DMS53 (cell line): ENCODE measurements at places on chromosomes 6 and 20.

- no peak for DNase-seq
These were observed 29.7 kb downstream of the SLC12A5 start for GRCh38 chr20:46058599-46059281.

GRCh38 chr20:3896302-3896701 lies 7.1 kb downstream of the PANK2 start:
- no peak for DNase-seq

- DNase-seq = no peak
These were observed 63.3 kb upstream of the MAP7 start for GRCh38 chr6:136613477-136613876.

DNA sequence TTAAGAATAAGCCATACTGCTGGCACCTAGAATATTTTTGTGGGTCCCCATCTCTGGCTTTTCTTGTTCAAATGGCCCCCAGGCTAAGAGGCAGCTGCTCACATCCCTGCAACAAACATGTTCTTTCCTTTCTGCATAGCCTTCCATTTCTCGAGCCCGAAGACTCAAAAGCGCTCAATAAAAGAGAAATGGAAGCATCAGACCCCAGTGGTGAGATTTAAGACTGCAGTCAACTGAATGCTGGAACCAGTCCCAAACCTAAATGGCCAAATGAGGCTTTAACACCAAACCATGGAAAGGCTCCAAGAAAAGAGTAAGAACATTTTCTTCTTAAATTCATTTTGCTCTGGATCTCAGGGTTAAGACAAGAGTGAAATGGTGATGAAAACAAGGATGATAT lies 122.1 kb upstream of the TRAF3IP2 start:
- DNase-seq = peak; percentile 18

DNA sequence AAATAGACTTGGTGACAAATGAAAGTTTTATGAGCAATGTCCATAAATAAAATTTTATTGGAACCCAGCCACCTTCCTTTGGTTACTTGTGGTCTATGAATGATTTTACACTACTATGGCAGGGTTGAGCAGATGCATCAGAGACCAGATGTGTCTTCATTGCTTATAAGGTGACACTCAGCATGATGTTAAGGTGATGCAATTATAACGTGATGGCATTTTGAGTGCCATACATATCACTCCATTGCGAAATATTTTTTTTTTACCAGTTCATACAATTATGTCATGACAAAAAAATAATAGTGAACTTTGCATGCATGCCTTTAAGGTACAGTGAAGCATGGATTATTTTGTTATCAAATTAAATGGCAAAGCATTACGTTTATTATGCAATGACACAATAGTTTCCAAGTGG lies 96.0 kb downstream of the ADTRP start:
- DNase-seq = no peak

DNA sequence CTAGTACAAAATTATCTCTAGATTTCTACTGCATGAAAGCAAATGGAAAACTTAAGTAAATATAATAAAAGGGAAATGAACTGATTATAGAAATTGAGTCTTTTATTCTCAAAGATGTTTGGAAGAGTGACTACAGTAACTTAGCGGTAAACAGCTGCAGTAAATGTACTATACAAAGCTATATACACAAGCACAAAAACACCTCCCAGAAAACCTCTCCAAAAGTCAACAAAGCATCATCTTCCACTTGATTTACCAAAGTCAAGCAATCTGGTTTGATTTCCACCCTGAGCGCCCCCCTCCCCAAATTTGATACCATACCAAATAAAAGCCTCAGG lies 142.1 kb upstream of the SHLD1 start:
- DNase-seq = peak; percentile 52

DNA sequence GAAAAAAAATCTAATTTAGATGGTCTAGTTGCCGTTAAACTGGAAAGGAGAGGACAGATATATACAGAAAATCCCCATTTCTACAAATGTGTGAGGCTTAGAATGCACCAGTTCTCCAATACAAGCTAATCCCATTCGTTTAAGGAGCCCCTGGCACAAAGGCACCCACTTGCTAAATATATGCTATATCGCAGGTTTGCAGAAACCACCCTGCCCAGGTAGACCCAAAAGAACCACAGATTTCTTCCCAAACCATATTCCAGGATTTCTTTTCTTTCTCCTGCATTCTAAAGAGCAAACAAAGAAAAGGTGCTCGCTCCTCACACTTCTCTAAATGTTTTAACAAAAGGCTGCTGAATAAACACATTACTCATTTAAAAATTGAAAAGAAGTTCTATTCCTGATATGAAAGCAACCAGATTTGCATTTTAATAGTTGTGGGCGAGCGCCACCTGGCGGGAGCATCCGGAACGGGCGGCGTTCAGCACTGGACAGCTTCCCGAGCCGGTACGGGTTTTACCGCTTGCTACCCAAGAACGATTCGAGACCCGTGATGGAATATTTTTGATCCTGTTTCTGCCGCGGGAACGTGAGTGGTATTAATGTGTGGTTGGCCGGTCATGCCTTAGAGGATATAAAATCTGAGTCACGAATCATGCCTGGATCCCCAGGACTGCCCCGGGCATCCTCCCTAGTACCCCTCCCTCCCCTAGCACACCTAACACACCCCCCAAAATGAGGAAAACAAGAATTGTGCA lies 2.1 kb downstream of the PTPRT start:
- DNase-seq = peak; percentile 70

DNA sequence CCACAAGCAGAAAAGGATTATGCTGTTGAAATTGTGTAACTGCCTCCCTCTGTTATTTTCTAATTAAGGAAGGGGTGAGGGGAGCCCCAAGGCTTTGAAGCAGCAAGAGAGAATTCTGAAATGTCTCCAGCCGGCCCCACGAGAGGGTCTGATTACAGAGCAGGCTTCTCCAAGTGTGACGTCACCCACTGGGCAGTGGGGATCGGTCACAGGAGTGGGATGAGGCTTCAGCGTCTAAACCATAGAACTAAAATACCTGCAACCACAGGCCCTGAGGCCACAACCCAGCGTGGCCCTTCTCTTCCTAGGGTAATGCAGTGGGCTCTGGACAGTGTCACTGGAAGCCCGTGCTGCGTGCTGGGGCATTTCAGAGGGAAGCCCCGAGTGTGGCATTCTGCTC lies 38.6 kb upstream of the APCDD1L start:
- no peak for DNase-seq

DNA sequence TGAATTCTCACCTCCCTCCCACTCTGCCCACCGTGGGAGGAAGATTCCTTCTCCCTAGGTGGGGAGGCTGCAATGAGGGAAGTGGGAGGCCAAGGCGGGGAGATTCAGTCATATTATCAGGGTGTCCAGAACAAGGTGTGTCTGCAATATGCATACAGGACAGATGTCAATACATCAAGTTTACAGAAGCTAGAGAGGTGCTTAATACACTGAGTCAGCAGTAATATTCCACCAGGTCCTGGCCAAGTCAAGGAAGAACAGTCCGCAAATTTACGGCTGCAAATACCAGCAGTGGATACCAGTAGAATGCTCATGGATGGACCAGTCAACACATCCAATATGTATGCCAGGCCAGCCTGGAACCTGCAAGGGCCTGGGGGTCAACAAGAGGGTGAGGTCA lies 119.0 kb downstream of the MCHR2 start:
- DNase-seq = no peak

GRCh38 chr6:26131618-26132017 lies 44.4 kb downstream of the HFE start:
- no peak for DNase-seq

DNA sequence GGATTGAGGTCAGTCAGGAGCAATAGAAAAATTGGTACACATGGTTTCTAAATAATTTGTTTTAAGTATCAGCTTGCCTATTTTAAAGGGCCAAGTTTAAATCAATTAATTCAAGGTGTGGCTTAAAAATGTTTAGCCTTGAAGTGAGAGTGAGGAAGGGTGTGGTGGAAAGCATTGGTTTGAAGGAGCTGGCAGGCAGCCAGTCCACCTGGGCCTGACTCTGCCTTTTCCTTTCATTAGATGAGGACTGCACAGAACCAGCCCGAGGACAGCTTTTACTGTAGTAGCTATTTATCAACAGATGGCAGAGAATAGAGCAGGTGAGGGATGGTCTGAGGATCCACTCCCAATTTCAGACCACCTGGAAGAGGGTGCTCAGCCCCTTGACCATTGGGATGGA lies 42.4 kb downstream of the DHX35 start:
- DNase-seq = no peak

DNA sequence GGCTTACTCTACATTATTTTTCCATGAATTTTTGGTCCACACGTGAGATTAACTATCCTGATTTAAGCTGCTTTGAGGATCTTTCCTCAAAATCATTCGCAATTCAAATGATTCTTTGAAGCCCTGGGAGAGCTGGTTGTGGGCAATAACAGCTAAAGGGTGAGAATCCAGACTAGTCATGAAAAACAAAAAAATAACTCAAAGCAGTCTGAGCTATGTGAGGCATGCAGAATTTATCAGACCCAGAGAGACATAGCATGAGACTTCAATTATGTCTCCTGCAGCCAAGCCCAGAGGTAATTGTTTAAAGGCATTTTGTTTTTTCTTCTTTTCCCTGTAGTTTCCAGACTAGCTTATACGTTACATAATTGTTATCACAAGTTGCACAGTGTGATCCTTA lies 517.3 kb upstream of the PTCHD4 start:
- no peak for DNase-seq

GRCh38 chr6:38378801-38379200 lies 260.9 kb downstream of the BTBD9 start:
- no peak for DNase-seq

- no peak for DNase-seq
These were observed 21.9 kb downstream of the BTBD9 start for GRCh38 chr6:38617856-38618255.

GRCh38 chr6:14622085-14622484 lies 504.5 kb downstream of the CD83 start:
- DNase-seq = peak; percentile 41

GRCh38 chr20:47269309-47270165 lies 87.0 kb downstream of the ZMYND8 start:
- DNase-seq = no peak

DNA sequence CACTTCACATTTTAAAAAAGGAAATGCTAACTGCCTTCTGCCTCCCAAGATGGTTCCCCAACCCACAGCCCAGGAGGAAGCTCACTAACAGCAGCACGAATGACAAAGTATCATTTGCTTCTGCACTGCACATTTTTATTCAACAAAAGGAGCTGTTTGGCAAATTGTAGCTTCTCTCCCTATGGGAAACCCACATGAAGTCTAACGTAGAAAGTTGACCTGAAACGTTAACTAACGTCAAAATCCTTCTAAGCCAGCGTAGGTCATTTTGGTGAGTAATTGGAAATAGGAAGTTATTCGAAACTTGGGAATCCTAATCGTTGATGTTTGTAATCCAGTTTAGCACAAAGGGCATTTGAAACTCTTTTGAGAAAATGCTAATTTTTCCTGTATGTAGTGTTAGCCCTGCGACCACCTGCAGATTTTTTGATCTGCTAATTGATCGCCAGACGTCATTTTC lies 2.9 kb downstream of the SALL4 start:
- no peak for DNase-seq

DNA sequence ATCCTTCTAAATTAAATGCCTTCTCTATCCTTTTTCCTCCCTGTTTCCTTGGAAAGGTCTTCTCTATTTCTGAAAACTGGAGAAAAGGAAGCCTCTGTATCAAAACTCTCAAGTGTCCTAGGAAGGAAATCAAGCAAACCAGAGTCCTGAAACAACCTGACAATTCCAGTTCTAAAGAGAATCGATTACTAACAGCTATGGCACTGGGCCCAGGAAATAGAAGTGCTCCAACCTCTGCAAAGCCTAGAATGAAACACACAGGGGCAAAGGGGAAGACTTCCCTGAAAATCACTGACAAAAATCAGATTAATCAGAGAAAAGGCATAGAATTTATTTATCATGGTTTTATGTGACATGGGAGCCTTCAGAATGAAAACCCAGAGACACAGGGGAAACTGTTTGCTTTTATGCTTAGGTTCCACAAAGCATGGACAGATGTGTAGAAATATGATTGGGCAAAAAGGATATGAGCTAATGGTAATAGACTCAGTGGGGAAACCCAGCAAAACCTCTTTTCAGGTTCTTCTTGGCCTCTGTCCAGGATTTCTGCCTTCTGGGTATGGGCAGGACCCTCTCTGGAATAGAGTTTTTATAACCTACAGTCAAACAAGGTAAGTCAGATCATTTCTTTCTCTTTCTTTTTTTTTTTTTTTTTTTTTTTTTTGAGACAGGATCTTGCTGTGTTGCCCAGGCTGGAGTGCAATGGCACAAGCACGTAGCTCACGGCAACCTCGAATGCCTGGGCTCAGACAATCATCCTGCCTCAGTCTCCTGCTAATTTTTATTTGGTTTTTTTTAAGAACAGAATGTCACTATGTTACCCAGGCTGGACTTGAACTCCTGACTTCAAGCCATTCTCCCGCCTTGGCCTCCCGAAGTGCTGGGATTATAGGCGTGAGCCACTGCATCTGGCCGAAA lies 91.7 kb downstream of the CD24 start:
- DNase-seq = peak; percentile 24

DNA sequence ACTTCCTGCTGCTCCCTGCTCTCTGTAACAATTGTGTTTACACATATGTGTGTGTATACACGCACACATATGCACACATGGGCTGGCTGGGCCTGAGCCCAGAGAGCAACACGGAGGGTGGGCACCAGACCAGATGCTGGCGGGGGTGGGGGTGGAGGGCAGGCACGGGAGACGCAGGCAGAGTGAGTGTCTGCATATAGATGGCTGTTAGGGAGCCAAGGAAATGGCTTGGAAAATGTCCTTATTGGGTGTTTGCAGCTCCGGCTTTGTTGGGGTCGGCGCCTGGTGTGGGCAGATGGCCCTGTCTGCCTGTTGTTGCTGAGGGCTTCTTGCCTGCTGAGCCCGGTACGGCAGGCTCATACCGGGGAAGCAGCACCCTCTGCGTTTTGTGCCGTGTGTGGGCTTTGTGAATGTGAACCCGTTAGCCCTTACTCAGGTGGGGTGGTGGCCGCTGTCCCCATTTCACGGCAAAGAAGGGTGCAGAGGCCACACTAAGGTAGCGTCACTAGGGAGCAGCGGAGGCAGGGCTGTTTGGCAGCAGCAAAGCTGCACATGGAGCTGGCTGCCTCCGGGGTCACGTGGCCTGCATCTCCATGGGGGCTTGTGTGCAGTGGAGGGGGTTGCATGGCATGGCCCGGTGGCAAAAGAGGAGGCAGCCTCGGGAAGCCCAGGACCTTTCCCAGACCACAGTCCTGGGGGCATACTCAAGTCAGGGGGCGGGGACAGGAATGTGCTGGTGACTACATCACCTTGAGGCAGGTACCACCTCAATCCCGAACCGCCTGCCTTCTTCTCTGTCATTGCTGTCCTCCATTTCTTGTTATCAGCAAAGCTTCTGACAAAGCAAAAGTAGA lies 47.4 kb upstream of the SRF start:
- no peak for DNase-seq

DNA sequence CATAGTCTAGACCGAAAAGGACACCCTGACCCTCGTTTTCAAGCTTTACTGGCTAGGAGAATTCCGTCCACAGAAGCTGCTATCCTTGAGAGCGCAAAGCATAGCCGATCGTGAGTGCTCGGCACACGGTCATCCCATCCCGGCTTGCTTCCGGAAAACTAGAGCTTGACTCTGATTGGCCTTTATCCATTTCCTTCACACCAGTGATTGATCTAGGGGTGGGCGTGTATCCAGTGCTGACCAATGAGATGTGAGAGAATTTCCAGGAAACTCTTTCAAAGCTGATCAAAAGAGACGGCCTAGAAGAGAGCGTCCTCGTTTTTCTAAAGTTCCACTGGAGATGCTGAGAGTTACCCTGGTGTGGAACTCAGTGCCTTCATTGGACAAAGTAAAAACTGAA lies 41.0 kb upstream of the NFATC2 start:
- no peak for DNase-seq

- peak; percentile 55 for DNase-seq
These were observed 2.9 kb downstream of the MAP7 start for GRCh38 chr6:136547336-136547735.
